ENCODE measurements at places on chromosomes 6 and 20. TPM values are rescaled to one million over a fixed set of nuclear protein-coding genes. Genes with fewer than 3 reads are reported as not detected.

The ESR1 gene
- 16.1 TPM for total RNA-seq

The ADTRP gene
- 0.50 TPM for total RNA-seq

The REPS1 gene
- total RNA-seq, result 12.3 TPM

The IL17F gene
- total RNA-seq, result not detected

The XKR7 gene
- total RNA-seq, result under 0.01 TPM

The CUL7 gene
- 10.3 TPM for total RNA-seq

The CD164 gene
- 84.5 TPM for total RNA-seq

The ZBTB46 gene
- 12.1 TPM for total RNA-seq

The PDCD2 gene
- total RNA-seq, result 26.8 TPM

The HEY2 gene
- 1.4 TPM for total RNA-seq

The CD24 gene
- total RNA-seq, result 14.2 TPM

The CUTA gene
- total RNA-seq, result 46.0 TPM

The DEF6 gene
- 3.3 TPM for total RNA-seq

The BANF2 gene
- not detected for total RNA-seq

The TAF4 gene
- 7.3 TPM for total RNA-seq

The MAP1LC3A gene
- 6.3 TPM for total RNA-seq

The SLC44A4 gene
- total RNA-seq, result 2.4 TPM

The SNX3 gene
- 67.9 TPM for total RNA-seq

The SLC22A23 gene
- total RNA-seq, result 29.4 TPM

The DUSP15 gene
- 0.42 TPM for total RNA-seq

The BACH2 gene
- 3.7 TPM for total RNA-seq

The C2 gene
- total RNA-seq, result 212 TPM

The KIF3B gene
- total RNA-seq, result 8.3 TPM

The HLA-DQA1 gene
- total RNA-seq, result 8.5 TPM

The PDRG1 gene
- 3.4 TPM for total RNA-seq

The PROKR2 gene
- not detected for total RNA-seq

The METTL24 gene
- total RNA-seq, result 1.6 TPM

The OR2H2 gene
- total RNA-seq, result not detected

The SLC17A2 gene
- 88.1 TPM for total RNA-seq

The ADGRB3 gene
- total RNA-seq, result 2.3 TPM
